ENCODE measurements at places on chromosomes 16 and 17.

DNA sequence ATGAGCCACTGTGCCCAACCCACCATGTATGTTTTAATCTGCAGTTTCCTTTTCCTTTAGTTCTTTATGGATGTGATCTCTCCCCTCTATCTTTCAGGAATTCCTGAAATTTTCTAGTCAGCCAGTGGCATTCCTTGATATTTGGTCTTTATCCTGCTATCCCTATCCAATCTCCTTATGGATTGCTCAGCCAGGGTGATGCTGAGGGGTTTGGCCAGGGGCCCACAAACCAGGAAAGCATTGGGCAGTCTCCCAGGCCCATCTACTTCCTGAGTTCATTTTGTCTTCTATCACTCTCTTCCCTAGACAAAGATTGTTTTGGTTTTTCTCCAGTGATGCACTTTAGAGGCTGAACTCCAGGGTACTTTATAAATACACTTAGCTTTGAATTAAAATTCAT, 115.9 kb downstream of the KATNIP start:
- no peak for DNase-seq

GRCh38 chr16:28983644-28984043, 1.2 kb upstream of the LAT start:
- DNase-seq: no peak

GRCh38 chr17:11896199-11896598, 101.1 kb downstream of the ZNF18 start:
- DNase-seq: no peak

DNA sequence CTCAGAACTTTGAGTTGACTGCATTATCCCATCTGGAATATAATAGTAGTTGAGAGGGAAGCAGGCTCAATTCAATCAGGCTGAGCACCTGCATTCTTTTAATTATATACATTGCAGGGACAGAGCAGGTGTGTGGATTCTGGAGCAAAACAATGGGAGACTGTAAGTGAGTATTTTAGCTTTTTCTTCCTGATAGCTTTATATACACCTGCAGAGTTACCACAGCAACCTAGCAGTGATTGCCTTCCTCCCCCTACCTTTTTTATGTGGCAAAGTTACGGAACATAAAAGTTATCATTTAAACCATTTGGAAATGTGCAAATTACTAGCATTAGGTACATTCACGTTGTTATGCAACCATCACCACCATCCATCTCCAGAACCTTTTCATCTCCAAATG, 25.4 kb upstream of the RHOT1 start:
- DNase-seq: no peak

DNA sequence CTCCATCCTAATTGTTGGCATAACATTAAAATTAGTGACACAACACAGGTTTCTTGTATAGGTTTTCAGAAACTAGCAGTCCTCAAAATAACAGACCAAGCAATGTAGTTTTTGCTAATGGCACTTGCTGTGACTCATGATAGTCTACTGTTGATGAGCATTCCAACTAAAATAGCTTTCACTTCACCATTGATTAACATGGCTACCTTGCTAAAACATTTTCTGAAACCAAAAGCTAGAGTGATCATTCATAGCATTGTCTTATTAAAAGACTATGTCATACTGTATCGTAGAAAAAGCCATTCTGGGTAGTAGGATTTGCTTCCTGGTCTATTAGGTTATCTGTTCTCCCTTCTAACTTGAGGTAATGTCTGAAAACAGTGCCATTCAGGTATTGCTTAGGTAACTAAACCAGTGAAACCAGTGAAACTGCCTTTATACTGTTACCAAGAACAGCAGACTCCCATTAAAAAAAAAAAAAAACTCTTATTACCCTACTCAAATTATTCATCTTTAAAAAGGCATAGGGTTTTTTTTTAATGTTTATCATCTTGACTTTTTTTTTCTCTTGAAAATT, 2.5 kb upstream of the CLTC start:
- no peak for DNase-seq

GRCh38 chr16:84521497-84521770, 17.0 kb upstream of the MEAK7 start:
- DNase-seq: no peak

DNA sequence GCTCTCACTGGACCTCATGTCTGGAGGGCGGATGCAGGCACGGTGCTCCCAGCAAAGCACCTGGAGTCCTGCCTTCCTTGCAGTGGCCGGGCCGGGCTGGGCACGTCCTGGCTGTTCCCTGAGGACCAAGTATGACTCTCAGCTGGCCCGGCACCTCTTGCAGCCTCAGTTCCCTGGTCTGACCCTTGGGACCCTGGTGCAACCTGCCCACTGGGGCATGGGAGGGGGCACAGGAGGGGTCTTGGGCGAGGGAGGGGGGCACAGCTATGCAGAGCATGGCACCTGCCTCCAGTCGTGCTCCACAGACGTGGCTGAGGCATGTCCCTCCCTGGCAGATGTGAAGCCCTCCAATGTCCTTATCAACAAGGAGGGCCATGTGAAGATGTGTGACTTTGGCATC, 19.6 kb downstream of the MAP2K3 start:
- DNase-seq: no peak

- DNase-seq: no peak
These were observed 43.8 kb downstream of the ELAC2 start for GRCh38 chr17:12974005-12974531.

- no peak for DNase-seq
These were observed 2.7 kb upstream of the RRAD start for GRCh38 chr16:66927918-66928649.

GRCh38 chr16:74451951-74452758, 30.9 kb upstream of the CLEC18B start:
- no peak for DNase-seq

- DNase-seq: peak; percentile 38
These were observed 106.9 kb downstream of the RGS9 start for GRCh38 chr17:65243838-65244625.

DNA sequence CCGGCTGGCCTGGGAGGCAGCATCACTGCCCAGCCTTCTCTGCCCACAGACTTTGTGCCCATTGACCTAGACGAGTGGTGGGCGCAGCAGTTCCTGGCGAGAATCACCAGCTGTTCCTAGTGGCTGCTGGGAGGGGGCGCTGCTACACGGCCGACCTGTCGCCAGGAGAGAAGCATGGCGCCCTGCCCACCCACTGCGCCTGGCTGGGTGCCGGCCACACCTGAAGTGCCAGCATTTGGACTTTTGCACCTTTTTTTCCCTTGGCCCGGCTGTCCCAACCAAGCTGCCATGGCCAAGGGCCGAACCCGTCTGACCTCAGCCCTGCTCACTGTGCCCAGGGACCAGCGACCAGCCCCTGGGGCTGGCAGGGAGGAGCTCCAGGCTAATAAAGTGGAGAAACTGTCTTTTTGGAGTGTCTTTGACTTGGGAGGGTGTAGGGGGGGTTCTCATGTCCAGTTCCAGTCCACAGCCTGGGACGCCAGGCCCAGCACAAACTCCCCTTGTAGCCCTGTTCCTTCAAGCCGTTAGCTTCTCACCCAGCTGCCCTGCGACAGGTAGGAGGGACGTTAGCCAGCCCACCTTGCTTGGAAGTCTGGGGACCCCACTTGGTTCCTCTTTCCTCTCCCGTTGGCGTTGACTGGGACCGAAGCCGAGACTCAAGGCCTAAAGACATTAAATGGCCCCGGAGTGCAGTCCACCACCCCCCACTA, 939 bp upstream of the WDR90 start:
- DNase-seq: peak; percentile 17

GRCh38 chr16:12898551-12898950, 2.8 kb upstream of the SHISA9 start:
- DNase-seq: no peak

GRCh38 chr16:2520097-2520783, at the start of gene AMDHD2:
Gene AMDHD2 (plus strand): TSS chr16:2520371. CDS start chr16:2520459, 88 bp downstream.
- DNase-seq: peak; percentile 61

DNA sequence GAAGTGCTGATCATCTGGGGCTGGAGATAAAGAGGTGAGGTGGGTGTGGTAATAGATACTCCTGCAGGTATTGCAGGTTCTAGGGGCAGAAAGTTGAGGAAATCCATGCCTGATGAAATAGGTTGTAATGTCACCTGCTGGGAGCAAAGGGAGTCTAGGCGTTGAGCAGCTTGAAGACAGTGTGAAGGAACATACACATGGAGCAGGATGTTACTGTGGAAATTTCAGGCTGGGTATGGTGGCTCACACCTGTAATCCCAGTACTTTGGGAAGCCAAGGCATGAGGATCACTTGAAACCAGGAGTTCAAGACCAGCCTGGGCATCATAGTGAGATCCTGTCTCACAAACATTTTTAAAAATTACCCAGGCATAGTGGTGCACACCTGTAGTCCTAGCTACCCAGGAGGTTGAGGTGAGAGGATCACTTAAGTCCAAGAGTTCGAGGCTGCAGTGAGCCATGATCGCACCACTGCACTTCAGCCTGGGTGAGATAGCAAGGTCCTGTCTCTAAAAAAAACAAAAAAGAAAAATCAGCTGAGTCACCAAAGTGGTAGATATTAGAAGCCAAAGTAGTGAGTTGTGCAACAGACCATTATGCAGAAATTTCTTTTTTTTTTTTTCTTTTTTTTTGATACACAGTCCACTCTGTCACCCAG, 9.1 kb upstream of the CRYBA1 start:
- no peak for DNase-seq

- no peak for DNase-seq
These were observed 5.2 kb upstream of the RAI1 start for GRCh38 chr17:17675925-17676534.

DNA sequence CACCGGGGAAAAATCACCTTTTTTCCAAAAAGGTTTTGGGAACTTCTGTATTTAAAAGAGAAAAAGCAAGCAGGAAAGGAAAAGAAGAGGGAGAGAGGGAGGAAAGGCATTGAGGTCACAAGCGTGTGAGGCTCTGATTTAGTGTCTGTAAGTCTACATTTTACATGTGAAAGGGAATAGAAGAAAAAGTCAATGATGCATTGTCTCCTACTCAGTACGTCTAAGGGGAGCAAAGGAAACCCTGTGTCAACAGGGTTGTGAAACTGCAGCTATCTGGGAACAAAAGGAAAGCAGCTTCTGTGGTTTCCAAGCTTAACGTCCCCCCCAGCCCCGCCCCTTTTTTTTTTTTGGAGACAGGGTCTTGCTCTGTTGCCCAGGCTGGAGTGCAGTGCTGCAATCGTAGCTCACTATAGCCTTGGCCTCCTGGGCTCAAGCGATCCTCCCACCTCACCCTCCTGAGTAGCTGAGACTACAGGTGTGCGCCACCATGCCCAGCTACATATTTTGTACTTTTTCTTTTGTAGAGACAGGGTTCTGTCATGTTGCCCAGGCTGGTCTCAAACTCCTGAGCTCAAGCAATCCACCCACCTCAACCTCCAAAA, 1.8 kb upstream of the CDC42EP4 start:
- no peak for DNase-seq

DNA sequence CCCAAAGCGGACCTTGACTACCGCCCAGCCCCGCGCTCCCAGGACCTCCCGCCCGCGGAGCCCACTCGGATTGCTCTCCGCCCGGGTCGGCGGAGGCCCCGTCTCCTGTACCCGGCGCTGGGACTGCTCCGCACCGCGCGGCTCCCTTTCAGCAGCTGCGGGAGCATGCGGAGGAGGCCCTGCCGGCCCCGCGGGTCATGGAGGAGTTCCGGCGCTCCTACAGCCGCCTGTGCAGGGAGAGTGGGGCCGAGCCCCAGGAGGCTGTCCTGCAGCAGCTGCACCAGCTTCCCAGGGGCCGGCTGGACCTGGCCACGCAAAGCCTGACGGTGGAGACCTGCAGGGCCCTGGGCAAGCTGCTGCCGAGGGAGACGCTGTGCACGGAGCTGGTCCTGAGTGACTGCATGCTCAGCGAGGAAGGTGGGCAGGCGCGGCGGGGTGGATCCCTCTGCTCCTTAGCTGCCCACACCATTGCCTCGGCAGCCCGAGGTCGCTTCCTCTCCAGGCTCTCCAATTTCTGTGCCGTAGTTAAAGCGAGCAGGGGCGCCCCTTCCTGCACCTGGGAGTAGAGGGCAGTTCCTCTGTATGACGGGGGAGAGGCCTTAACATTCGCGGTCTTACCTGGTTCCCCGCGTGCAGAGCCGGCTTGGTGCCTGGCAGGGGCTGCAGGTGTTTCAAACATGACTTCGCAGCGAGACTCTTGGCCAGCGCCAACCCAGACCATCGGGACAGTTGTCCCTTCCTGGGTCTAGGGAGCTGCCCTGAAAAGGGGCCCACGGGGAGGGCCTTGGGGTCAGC, 539 bp downstream of the LRRC45 start:
- DNase-seq: no peak

DNA sequence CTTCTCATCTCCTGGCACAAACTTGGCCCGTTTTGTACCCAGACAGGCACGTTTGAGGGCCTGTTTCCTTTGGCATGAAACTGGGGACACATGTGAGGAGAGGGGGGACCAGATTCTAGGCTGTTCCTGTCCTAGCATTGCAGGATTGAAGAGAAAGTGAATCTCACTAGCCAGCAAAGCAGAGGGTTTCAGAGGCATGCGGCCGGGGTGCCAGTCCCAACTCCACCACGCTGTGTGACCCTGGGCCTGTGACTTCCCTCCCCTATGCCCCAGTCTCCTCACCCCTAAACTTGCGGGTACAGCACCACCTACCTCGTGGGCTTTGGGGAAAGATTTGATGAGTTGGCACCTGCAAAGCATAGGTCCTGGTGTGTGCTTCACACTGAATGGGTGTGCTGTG, 53.5 kb upstream of the CIBAR2 start:
- DNase-seq: no peak

DNA sequence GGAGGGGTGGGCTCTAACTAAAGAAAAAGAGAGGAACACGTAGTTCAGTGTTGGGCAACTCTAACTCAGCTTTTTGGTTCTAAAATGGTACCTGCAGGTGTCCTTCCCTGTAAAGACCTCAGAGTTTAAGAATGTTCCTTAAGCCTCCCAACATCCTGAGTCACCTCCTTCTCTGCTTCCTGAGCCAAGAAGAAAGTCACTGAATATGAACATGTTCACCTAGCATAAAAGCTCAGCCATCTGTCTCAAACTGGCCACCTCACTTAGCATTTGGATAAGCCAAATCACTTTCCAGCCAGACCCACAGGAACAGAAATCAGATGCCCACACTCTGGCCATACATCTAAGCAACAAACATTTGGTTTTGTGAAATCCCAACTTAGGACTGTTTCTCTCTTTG, 3.7 kb downstream of the TMEM98 start:
- no peak for DNase-seq

DNA sequence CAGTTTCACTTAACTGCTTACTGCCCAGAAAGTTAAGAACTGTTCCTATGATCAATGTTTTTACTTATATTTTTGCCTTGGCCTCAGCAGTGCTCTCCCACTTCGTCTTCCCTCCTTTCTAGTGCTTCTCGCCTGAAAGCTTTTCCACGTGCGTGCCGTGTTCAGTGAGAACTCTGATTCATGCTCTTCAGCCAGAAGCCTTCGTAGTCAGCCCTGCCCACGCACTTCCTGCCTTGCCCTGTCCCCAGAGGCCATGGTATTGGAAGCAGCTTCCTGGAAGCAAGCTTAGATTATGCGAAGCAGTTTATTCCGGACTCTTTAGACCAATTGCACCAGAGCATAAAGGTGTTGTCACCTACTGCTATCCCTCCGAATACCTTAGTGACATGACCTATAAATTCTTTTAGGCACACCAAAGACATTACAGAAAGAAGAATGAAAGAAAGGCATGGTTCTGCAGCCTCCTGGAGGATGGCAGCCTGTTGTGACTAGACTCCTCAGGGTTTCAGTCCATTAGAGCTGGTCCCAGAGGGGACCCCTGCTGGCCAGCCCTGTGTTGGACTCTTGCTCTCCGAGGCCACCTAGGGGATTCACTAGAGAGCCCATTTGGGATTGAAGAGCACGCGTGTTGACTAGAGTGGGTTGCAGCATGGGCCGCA, 105.2 kb downstream of the RPTOR start:
- peak; percentile 9 for DNase-seq

Measured in NCI-H1105 (cell line).